ENCODE measurements at places on chromosomes 13 and 19.

DNA sequence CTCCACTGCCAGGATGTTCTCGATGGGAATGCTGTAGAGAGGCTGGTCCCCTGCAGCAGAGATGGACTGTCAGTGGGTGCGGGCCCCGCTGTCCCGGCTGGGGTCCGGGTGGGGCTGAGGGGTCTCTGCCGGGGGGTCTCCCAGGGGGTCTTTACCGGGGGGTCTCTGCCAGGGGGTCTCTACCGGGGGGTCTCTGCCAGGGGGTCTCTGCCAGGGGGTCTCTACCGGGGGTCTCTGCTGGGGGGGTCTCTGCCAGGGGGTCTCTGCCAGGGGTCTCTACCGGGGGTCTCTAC is 25.7 kb upstream of the C13orf46 start:
- no peak for DNase-seq

DNA sequence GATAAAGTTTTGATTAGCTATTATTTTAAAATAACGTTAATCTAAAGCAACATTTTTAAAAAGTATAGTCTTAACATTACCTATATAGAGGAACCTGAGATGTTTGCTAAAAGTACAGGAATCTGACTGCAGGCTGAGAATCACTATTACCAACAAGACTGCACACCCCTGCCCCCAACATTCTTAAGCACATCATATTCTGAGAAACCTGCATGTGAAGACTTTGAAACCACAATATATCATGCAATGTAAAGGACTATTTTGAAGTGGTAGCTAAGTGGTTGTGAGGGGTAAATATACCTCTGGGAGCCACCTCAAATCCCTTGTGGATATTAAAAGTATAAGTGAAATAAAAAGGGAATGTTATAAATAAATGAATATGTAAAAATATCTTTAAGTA is 119.0 kb upstream of the KLF12 start:
- no peak for DNase-seq

DNA sequence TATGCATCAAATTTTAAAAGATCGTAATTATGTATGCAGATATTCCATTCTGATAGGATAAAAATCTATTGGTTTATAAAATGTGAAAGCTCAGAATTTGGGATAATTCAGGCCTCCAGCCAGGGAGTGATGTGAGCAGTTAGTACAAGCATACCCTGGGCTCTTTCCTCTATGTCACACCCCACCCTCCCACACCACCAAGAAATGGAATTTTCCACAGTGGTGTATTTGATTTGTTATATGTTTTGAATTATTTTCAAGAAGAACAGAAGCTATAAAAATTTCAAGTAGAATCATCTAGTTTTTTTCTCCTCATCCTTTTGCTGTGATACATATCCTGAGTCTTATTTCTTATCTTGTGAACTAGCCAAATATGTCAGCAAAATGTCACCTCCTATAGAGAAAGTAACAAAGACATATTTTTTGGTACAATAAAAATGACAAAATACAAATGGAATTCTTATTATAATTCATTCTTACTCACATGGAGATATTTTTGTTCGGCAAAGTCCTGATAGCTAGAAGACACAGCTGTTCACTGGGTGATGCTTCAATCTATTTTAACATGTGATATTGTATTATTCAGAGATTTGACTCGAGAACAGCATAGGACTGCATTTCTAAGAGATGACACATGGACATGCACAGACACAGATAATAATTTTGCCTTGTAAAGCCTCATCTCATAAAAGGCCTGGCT is 61.2 kb upstream of the FRY start:
- DNase-seq: no peak

DNA sequence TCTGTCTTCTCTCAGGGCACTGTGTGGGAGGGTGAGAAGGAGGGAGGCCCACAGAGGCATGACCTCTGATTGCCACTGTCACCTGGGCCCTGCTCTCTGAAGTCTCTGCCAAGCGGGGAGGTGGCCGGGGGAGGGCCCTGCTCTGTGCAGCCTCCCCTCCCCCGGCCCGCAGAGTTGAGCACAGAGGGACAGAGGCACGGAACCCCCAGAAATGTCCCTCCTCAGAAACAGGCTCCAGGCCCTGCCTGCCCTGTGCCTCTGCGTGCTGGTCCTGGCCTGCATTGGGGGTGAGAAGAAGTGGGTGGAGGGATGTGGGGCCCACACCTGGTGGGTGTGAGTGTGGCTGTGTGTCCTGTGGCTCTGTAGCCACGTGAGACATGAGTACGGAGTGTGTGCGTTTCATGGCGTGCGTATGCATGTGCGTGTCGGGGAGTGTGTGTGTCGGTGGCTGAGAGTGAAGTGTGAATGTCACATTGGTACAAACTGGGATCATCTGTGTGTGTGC is at the start of gene APOC4:
TSS of gene APOC4 (plus strand) at position 171 of the 505 bp plus-strand sequence. CDS start at position 212, 41 bp downstream.
- no peak for DNase-seq

DNA sequence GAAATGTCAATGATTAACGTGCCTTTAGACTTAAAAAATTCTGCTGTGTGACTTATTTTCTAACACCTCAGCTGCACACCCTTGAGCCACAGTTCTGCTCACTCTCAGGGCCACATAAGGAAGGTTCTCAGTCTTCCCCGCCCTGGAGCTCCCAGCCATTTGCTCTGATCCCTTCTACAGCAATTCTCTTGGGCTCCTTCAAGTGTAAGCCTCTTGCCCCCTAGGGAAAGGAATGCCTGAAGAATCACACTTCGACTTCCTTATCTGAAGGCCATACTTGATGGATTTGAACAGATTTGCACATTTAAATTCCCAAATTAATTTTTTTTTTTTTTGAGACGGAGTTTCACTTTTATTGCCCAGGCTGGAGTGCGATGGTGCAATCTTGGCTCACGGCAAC is 44.2 kb downstream of the RASA3 start:
- no peak for DNase-seq

- DNase-seq: no peak
These were observed 21.7 kb downstream of the SIPA1L3 start for GRCh38 chr19:37928527-37929286.

DNA sequence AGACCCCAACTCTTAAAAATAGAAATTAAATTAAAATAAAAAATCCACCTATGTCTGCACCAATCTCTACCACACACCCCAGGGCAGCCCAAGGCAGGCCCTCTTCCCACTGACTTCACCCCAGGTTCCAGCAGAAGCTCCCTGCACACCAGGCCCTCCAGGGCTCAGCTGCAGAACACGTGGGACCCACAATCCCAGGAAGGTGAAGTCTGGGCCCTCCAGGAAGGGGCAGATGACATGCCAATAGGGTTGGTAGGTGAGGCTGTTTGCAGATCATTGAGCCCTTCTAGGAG is 19.2 kb upstream of the VSTM2B start:
- DNase-seq: no peak

DNA sequence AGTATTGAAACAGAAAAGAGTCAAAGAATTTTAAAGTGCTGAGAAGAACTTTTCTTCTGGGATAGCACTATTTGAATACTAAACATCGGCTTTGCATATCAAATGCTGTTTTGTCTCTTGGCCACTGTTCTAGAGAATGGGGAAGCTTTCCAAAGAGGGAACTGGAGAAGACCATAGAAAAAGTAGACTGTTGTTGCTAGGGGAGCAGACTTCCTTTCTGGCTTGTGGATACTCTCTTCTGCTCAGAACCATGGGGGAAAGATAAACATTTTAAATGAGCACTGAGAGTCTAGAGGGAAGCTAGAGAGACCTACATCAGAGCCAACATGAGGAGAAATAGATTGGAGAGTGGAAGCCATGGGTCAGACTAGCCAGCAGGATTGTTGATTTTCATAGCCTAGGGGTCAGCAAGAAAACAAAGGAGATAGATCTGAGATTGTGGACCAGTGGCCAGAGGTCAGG is 315.7 kb downstream of the KCTD12 start:
- DNase-seq: no peak

GRCh38 chr19:33280351-33280921 is 21.9 kb downstream of the CEBPA start:
- DNase-seq: peak; percentile 69

- peak; percentile 96 for DNase-seq
These were observed at the start of gene SIX5 for GRCh38 chr19:45768984-45769782. SIX5 (minus strand) TSS chr19:45769252; CDS start chr19:45768844, 408 bp downstream.

All from activated T-cell treated with anti-CD3 and anti-CD28 coated beads, Interleukin-2, amount 50 U/mL, for 24 hours (primary cell).